Ovary (tissue), 10 donors: ENCODE measurements at places on chromosomes 1 and 21. TPM values are rescaled to one million over a fixed set of nuclear protein-coding genes. Genes with fewer than 3 reads are reported as not detected.

Gene CCDC27
- polyA plus RNA-seq, result not detected

- H3K4me1 ChIP-seq, result peaks cover 5% of the 10 kb centered on the region
- no peaks in the 10 kb centered on the region for H3K27me3 ChIP-seq
- no peak for DNase-seq
- no peaks in the 10 kb centered on the region for H3K36me3 ChIP-seq
- no peak overlapping the region for H3K27ac ChIP-seq
These were observed 30.0 kb downstream of the SOX13 start for GRCh38 chr1:204102739-204103430.

Gene C4BPA
- polyA plus RNA-seq, result 2.3 TPM

- no peaks in the 10 kb centered on the region for H3K4me1 ChIP-seq
- no peak overlapping the region for H3K27ac ChIP-seq
- H3K27me3 ChIP-seq, result no peaks in the 10 kb centered on the region
- no peak overlapping the region for H3K4me3 ChIP-seq
- H3K36me3 ChIP-seq, result no peaks in the 10 kb centered on the region
These were observed 10.8 kb downstream of the INAVA start for GRCh38 chr1:200905411-200906052.

Gene PPIAL4G
- polyA plus RNA-seq, result not detected
